ENCODE measurements at places on chromosomes 3 and 15.

DNA sequence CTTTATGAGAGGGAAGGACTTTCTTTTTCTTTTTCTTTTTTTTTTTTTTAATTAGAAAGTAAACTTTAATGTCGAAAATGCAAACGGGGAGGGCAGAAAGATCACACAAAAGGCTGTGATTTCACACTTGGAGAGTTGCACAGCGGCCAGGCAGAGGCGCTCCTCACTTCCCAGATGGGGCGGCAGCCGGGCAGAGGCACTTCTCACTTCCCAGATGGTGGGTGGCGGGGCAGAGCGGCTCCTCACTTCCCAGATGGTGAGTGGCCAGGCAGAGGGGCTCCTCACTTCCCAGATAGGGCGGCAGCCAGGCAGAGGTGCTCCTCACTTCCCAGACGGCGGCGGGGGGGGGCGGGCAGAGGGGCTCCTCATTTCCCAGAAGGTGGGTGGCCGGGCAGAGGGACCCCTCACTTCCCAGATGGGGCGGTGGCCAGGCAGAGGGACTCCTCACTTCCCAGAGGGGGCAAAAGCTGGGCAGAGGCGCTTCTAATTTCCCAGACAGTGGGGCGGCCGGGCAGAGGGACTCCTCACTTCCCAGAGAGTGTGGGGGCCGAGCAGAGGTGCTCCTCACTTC, 88.6 kb downstream of the ATP2B2 start:
- no peak for DNase-seq

DNA sequence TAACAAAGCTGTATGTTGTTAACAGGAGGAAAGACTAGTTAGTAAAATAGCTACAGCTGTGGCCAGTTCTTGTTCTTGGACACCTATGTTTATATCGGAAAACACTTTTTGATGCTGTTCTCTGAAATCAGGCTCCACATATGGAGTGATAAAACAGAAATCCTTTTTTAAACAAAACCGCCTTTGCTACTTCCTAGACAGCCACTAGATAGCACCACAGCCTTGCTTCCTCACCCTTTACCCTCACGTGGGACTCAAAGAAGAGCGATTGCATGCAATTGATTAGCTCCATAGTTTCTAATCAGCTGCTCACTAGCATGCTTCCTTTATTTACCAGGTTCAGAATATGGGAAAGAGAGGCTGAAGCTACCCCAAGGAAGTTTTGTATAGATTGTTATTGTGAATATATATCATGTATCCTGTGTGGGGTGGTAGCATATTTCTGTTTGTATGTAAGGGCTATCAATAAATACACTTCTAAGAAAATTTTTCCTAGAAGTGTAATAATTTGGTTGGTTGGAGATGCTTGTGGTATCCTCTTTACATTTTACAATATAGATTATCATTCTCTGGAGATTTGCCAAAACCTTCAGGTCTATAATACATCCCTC, 4.3 kb upstream of the MTFMT start:
- DNase-seq, result no peak

- DNase-seq, result no peak
Observed at GRCh38 chr3:197540961-197541377, 14.8 kb downstream of the BDH1 start.

DNA sequence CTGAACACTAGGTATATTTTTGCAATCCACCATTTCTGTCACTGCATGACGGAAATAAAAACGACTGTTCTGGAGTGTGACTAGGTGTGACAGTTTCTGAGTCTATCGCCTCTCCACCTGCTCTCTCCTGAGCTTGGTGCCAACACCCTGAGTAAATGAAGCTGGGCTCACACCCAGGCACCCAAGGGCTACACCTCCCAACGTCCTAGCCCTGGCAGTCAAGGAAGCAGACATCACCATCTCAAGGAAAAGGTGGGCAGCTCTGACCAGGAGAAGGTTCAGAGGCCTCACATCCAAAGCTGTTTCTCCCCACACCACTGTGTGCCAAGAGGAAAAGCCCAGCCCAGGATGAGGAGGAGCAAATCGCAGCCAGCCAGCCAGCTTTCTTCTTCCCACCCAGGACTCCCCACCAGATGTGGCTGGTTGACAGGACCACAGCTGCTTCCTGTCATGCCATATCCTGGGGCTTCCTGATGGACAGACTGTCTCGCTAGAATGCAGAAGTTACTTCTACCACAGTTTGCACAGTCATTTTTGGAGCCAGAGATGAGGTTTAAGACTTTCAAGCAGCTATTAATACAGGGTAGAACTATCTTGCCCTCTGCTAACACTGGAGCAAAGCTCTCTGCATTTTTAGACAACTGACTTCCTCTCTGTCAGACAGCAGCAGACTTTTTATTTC, 3.3 kb downstream of the SCAMP2 start:
- DNase-seq, result no peak

- DNase-seq, result no peak
Observed at GRCh38 chr3:65381496-65382010, 657.2 kb downstream of the MAGI1 start.

GRCh38 chr15:37057831-37058230, 42.5 kb downstream of the MEIS2 start:
- DNase-seq, result no peak

DNA sequence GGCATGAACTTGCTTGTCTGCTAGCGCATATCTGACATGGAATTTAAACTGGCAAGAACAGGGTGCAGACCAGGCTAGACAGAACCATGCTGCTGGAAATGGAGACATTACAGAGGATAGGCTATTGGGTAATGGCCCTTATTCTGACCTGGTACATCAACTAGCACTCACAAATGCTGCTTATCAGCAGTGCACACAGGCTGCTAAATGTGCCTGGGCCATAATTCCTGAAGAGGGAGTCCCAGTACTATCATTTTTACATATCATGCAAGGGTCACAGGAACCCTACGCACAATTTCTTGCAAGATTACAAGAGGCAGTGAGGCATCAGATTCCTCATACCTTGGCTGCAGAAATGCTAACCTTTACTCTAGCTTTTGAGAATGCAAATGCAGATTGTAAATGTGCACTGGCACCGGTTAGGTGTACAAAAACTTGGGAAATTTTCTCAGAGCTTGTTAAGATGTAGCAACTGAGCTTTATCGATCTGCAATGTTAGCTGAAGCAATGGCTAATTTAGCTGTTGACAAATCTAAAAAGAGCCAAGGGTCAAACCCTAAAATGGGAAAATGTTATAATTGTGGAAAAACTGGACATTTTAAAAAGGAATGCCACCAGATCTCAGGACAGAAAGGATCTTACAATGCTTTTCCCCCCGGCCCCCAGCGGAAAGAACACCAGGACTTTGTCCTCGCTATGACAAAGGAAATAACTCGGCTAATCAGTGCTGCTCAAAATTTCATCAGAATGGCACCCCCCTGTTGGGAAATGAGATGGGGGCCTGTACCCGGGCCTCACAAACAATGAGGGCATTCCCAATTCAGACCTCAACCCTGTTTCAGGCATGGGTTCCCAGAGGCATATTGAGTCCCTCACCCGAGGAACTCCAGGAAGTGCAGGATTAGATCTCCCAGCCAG, 21.1 kb downstream of the CCRL2 start:
- DNase-seq, result no peak

DNA sequence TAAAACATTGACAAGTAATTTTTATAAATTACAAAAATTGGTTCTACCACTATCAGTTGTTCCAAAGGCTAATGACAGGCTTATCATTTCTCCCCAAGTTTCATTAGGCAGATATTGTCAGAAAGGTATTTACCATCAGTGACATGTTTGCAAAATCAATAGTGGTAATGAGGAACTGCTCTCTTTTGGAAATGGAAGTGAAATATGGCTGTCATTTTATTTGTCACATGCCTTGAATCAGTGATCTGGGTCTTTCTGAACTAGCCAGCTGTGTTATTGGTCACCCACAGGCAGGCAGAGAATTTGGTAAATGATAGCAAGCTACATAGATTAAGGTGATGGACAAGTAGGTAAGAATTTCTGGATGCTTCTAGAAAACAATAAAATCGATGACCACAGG, 268.0 kb upstream of the ARHGEF26 start:
- no peak for DNase-seq

DNA sequence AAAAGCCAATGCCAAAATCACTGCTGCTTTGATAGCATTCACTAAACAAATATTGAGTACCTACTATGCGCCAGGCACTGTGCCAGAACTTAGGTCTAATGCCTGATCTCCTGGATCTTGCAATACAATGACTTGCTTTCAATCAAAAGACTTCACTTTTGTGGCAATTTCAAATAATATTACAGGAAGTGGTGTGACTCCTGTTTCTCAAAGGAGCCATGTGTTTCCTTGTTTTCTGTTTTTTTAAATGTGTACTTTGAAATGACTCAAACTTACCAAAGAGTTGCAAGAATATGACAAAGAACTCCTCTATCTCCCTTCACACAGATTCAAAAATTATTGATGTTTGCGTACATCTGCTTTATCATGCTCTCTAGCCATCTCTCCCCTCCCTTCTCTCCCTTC, 18.3 kb downstream of the OSBPL10 start:
- DNase-seq, result no peak

GRCh38 chr3:25448750-25449692, 21.0 kb downstream of the RARB start:
- peak; percentile 18 for DNase-seq

GRCh38 chr3:97968376-97968775, 3.9 kb downstream of the RIOX2 start:
- DNase-seq, result no peak

- DNase-seq, result no peak
Observed at GRCh38 chr3:9124730-9125129, 124.7 kb downstream of the SRGAP3 start.

GRCh38 chr3:140712301-140712700, 34.4 kb downstream of the TRIM42 start:
- no peak for DNase-seq

DNA sequence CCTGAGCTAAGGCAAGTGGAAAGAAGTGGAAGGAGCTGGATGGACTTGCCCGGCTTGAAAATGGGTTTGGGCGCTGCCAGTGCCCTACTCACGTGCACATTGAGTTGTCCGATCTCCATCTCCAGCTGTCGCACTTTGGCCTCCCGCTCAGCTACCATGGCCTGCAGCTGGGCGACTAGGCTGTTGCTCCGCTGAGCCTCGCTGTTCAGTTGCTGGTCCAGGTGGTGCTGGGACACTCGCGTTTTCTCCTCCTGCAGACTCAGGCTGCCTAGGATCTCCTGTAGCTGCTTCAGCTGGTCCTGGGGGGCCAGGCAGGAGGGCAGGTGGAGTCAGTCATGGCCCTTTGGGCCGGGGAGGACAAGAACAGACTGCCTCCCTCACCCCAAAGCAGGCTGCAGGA, 33.0 kb upstream of the HHATL start:
- no peak for DNase-seq

DNA sequence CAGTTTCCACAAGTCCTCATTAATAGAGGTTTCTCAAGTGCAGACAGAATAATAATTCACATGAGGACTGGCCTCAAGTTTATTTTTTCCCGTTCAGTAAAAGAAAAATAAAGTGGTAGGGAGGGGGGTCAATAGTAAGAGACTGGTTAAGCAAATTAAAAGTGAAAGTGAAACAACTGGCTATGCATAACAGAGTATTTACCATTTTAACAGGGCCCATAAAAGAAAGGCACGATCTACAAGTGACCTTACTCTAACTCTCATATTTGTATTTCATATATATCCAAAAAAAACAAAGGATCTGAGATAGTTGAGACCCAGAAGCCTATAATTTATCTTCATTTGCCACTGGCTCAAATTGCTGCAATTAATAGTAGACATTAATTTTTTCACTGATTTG, 686.3 kb downstream of the NTRK3 start:
- no peak for DNase-seq

DNA sequence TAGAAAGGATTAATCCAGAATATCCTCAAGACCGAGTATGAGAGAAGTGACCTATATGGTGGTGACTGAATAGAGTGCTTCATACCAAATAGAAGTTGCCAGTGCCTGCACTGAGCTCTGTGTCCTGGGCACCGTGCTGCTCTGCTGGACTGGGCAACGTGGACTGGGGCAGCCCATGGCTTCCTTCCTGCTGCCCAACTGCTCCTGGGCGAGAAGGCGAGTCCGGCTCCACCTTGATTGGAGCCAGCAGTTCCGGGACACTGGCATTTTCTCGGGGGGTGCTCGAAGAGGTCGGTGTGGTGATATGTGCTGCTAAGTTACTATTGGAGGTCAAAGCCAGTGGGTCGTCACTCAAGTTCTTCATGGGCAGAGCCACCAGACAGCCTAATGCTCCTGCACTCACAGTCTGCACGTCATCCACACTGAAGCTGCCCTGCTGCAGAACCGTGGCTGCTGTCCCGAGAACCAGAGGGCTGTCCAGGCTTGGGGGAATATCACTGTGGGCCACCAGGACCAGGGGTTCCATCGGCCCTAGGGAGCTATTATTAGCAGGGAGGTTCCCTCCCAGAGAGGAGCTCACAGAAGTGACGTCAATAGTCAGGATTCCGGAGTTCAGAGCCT, 14.1 kb downstream of the ZXDC start:
- no peak for DNase-seq

DNA sequence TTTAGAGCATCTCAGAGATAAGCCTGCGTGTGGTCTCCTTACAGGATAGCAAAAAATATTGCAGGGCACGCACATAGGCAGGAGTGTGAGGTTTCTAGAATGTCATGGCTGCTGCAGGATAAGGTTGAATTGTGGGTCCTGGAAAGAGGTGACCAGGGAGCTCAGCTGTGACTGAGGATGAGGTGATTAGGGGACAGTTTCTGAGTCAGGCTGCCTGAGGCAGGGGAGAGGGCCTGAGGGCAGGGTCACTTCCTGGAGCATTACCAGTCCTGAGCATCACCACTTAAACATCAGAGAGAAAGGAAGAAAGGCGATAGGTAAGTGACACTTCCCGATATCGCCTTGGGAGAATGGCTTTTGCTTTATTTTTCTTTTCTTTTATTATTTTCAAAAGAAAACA, 813.8 kb downstream of the TUSC7 start:
- no peak for DNase-seq

DNA sequence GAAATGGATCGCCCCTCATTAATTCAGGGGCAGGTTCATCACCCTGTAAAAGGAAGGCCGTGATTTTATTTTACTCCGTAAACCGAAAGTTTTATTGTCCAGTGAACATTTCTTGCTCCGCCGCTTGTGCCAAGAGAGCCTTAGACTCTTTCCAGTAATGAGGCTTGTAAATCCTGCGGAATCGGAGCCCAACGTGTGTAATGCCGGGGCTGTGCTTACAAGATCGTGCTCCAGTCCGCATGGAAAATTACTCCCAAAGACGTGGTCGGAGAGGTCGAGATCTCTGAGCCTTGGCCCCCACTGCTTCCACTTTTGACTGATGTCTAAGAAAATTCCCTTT, 649 bp upstream of the PLOD2 start:
- no peak for DNase-seq

DNA sequence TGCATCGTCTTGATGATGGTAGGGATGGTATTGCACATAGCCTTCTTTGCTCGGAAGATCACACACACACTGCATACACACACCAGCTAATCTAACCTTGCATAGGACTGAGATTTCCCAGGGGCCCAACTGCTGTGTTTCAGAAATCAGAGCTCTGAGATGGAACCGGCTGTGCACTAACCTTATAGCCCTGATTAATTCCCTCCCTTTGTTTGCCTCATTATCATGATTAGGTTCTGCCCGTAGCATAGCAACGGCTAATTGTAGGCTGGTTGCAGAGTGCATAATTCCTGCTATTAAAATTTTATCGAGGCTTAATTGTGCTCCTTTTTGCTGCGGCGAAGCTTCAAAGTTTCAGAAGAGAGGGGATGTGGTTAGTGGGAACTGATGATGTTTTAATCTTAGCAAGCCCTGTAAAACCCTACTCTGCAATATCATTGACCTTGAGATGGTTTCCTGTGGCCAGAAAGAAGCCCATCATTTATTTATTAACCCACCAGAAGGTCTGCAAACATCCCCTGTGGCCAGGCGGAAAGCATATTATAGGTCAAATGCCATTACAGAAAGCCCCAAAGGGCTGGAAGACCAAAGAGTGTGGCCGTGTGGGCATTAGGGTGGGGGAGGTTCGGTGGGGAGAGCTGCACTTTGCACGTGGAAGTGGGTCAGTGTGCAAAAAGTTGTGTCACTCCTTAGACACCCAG, 56.2 kb upstream of the GLCE start:
- no peak for DNase-seq
